CD4-positive, alpha-beta T cell treated with Interleukin-15 for 4 hours (primary cell): ENCODE measurements at places on chromosomes 5 and 9.

DNA sequence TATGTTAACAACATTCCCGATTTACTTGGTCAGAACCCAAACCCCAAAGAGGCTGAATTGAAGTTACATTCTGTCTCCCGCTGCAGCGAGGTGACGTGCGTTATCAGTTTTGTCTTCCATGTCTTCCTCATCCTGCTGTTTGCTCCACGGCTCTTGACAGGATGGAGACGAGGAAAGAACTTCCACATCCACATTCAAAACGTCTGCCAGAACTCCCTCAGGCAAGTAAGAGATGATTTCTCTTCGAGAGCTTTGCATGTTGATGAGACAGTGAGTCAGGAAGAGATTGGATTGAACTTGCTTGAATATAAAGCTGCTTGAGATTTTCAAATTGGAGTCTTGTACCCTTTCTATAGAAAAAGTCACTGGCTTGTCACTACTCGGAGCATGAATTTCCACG lies 242.6 kb downstream of the AUH start:
- no peak for DNase-seq

GRCh38 chr9:694403-695154 lies 146.9 kb upstream of the DMRT1 start:
- DNase-seq, result no peak

DNA sequence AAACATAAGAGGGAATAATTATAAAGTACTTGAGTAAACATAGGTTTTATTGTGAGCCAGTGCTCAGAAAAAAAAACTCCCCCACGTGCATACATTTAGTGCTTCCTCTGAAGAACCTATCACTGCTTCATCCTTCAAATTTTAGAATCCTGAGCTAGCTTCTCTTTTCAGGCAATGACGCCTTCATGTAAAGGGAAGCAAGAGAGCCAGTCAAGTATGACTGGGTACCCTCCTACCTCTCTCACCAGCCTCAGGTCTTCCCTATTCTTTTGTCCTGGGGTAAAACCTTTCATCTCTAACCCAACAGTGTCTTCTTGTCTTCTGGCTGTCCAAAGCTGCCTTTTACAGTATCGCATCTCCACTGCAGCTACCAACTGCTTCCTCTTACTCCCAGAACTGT lies 32.0 kb downstream of the PLPP1 start:
- no peak for DNase-seq

DNA sequence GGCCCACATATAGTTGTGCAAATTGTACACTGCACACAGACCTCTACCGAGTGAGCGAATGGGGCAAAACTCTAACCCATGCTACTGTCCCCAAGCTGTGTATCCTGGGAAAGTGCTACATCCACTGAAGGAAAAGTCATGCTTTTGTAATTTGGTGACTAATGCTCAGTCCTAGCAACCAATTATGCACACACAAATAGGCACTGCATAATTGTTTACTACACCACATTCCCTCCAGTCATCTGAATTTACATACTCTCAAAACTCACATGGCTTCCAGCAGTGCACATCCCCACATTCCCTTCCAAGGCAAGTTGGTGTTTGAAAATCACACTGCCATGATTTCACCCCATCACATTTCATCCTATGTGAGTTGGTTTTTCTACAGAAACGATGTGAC lies 125.9 kb upstream of the OSMR start:
- no peak for DNase-seq

DNA sequence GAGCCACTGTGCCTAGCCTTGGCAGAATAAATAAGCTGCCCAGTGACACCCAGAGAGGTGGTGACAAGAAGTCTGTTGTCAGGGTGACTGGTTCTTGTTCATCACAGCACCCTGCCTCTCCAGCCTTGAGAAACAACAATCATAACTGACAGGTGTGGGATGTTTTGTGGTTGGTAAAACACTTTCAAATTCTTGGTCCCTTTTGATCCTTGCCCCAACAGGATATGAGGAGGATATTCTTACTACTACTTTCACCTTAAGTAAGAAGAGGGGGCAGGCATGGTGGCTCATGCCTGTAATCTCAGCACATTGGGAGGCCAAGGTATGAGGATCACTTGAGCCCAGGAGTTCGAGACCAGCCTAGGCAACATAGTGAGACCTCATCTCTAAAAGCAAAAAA lies 14.2 kb upstream of the FRRS1L start:
- peak; percentile 9 for DNase-seq

DNA sequence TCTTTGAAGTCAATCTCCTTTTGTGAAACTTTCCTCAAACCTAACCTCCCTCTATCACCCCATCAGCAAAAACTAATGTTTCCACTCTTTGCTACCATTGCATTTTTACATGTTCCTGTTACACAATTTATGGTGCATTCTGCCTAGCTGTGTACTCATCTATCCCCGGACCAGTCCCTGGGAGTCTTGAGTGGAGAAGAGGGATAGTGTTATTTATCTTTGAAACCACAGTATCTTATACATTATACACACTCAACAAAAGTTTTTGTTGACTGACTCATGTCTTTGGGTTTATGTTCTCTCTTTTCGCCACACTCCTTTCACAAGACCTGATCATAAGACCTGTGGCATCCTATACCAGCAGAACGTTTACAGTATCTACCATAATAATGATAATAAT lies 26.4 kb downstream of the TNFAIP8 start:
- no peak for DNase-seq

DNA sequence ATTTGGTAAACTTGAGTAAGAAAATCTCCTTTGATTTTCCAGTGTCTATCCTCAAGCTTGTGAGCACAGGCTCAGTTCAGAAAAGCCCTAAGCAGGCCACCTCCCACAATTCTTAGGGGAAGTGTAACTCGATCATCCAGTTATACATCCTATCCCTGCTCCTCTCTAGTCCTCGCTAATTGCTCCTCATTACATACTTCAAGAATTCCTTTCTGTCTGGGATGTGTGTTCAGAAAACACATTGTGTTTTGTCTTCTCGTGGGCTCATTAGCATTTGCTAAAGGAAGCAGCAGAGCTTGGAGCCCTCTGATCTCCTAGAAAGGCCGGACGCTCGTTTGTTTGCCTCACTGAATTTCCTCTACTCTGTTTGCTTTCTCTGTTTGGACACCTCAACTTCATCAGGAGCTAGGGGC lies 268.2 kb upstream of the RFX3 start:
- no peak for DNase-seq

DNA sequence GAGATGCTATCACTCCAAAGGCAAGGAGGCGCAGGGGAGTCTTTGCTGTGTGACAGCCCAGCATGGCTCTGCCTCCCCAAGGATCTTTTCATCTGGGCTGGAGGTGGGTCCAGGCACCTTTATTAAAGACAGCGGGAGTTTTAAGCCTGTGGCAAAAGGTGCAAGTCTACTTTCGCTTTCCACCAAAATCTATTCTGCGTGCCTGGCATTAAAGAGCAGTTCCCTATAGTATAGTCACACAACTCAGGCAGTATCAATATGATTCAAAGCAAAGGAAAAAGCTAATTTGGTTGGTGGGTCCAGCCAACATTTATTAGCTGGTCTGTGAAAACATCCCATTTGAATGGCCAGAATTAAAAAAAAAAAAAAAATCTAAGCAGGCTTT lies 398.7 kb downstream of the EBF1 start:
- no peak for DNase-seq

DNA sequence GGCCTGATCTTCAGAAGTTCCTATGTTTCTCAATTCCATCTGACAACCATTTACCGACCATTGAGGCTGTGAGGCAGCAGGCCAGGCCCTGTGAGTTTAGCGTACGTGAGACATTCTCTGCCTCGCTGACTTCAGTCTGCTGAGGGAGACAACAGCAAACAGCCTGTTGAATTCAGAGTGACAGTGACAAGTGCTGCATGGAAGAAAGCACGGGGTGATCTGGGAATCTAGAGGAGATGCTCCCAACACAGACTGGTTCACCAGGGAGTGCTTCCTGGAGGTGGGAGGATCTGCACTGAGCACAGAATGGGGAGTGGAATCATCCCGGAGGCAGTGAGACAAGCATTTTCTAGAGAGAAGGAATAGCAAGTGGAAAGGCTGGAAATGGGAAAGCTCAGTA lies 10.0 kb upstream of the DDX41 start:
- DNase-seq, result no peak

DNA sequence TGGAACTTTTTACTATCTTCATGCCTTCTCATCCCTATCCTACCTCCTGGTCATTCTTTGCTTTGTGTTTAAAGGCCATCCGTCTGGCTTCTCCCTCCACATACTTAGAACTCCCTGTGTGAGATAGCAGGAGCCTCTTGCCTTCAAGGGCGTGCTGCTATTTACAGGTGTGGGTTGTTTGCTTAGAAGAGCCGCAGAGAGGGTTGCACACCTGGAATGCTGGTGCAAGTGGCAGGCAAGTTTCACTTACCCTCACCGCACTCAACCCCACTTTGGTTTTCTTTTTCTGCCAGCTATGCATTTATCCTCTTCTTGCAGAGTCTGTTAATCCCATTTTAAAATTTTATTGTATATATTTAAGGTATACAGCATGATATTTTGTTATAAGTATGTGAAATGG lies 12.6 kb downstream of the SKP2 start:
- no peak for DNase-seq

- no peak for DNase-seq
Measured at GRCh38 chr5:173320259-173320658, 8.0 kb downstream of the STC2 start.

DNA sequence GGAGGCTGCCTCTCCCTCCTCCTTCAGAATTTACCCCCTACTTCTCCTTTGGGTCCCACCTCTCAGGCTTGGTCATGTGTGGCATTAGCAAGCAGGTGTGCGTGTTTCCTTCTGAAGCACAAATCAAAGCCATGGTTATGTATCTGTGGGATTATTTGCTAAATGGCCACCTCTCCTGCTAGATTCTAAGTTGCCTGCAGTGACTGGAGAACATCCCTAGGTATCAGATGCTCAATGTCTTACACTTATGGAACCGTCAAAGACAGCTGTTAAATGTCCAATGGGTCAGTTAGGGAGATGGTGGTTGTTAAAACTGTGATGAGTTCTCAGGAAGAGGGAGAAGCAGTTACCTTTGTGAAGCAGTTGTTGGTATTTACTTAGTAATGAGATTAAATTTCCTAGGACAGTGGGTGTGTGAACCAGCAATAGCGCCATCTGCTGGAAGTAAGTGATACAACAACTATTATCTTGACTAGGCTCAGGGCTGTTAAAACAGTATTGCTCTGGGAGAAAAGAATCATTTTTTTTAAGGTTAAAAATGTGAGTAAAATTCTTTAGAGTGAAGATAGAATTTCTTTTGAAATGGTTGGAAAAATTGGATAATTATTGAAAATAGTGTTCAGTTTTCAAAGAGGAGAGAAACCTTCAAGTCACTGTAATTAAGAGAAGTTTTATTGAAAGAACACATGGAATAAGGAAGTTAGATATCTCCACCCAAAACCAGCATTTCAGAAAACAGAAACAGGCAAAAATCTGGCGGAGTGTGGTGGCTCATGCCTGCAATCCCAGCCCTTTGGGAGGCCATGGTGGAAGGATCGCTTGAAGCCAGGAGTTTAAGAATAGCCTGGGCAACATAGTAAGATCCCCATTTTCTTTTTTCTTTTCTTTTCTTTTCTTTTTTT lies 71.3 kb downstream of the TMC1 start:
- DNase-seq, result peak; percentile 58

DNA sequence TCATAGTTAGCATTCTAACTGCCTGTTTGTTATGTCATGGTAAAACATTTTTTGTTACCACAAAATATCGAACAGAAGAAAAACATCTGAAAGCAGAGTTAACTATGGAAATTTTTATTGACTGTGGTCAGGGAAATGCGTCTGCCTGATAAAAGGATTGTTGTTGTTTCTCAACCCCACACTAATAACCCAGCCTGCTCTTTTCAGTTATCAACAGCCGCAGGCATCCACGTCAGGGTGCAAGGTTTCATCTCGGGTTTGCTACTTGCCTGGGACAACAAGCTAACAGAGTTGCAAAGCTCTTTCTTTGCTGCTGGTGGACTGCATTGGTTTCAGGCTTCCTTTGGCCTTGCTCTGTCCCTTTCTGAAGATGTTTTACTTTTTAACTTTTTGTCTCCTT lies 969.2 kb downstream of the CDH18 start:
- DNase-seq, result no peak

- no peak for DNase-seq
Measured at GRCh38 chr5:56574778-56575177, 240.6 kb upstream of the MAP3K1 start.

DNA sequence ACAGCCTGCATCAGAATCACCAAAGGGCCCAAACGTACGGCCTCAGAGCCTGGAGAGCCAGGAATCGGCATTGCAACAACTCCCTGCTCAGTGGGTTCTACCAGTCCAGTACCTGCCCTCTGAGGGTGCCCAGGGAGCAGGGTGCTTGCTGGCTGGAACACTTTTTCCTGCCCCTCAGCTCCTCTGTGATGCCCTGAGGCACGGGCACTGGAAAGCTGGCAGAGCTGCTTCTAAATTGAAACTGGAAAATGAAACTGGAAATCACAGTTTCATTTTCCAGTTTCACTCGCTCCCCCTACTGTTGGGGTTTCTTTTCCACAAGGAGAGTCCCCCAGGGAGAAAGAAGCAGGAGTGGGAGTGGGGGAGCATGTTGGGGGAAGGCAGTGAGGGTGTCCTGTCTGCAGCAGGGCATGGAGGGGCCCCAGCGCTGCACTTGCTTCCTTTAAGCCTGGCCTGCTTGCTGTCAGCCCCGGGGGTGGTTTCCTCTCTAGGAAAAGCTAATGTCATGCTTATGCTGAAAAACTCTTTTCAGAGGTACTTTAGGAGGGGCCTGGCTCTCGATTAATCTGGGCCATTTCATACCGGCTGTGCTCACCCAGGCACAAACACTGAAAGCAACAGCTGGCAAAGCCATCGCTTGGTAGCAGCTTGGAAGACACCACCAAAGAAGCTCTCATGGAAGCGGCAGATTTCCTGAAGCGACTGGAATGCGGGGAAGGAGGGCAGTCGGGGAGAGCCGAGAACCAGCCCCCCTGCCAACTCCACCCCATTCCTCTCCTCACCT lies 26.2 kb downstream of the IRF1 start:
- no peak for DNase-seq

DNA sequence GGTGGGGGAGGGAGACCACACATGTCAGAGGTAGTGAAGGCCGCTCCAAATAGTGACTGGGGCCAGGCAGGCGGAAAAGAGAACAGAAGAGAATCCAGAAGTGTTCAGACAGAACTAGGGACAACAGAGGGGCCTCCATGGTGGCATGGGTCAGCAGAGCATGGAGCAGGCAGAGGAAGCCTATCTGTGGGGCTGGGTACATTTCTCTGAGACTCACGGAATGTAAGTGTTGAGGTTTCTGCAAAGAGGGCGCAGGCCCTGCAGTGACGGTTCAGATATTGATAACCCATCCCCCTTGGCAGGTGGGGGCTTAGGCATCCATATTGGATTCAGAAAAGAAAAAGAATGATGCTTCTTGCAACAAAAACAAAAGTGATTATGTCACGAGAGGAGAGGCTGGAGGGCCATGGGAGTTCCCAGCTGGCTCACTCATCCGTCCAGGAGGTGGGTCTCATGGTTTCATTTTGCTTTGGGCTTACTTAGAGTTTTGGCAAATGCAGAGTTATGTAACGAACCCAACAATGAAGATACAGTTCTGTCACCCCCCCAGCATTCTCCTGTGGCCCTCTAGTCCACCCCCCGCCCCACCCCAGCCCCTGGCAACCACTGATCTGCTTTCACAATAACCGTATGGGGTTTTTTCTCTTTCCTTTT lies 5.4 kb upstream of the RMND5B start:
- DNase-seq, result no peak
